ENCODE measurements at places on chromosomes 3 and 15.

DNA sequence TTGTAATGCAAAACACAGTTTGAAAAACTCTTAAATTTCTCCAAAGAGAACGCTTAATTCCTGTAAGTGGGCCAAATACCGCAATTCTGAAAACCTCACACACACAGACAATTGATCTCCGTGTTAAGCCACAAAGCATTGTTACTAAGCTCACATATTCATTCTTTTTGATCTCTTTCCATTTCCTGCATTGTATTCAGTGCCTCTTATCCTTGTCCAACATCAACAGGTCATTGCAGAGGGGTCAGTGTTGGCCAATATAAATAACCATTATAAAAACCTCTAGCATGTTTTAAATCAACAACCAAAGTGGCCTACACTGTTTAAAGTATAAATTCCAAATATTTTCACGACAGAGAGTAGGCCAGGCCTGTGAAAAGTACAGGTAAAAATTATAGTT is 171.1 kb downstream of the PDZRN3 start:
- DNase-seq: no peak

DNA sequence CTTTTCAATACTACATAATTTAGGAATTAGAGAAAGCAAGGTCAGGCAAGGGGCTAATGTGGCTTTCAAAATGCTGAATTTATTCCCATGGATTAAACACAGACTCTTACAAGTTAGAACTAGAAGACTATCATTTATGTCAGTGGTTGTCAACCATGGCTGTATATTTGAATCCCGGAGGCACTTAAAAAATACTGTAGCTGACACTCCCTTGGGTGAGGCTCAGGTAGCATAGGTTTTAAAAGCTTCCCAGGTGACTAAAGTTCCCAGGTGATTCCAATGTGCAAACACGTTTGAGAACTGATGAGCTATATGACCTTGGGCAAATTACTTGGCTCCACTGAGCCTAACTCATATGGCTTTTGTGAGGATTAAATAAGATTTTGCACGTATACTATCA is 29.6 kb downstream of the AAGAB start:
- DNase-seq: no peak

- DNase-seq: no peak
Measured at GRCh38 chr3:110504401-110504800, 567.2 kb upstream of the NECTIN3 start.

GRCh38 chr15:23497710-23498111 is 50.7 kb upstream of the GOLGA6L2 start:
- DNase-seq: no peak

DNA sequence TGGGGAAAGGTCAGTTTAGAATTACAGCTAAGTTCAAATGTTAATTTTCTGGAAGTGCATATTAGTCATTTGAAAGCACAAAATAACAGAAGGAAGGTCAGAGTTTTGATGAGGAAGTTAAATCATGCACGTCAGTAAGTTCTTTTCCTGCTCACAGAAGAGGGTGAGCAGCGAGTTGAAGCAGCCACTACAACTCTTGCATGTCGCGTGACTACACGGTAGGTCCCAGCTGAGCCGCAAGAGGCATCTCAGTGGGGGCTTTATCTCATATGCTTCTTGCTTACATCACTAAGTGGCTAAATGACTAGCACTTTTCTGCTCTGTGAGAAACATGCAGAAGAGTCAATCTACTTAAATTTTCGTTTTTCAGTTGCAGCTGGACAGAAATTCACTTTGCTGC is 21.3 kb upstream of the SEC62 start:
- DNase-seq: no peak

DNA sequence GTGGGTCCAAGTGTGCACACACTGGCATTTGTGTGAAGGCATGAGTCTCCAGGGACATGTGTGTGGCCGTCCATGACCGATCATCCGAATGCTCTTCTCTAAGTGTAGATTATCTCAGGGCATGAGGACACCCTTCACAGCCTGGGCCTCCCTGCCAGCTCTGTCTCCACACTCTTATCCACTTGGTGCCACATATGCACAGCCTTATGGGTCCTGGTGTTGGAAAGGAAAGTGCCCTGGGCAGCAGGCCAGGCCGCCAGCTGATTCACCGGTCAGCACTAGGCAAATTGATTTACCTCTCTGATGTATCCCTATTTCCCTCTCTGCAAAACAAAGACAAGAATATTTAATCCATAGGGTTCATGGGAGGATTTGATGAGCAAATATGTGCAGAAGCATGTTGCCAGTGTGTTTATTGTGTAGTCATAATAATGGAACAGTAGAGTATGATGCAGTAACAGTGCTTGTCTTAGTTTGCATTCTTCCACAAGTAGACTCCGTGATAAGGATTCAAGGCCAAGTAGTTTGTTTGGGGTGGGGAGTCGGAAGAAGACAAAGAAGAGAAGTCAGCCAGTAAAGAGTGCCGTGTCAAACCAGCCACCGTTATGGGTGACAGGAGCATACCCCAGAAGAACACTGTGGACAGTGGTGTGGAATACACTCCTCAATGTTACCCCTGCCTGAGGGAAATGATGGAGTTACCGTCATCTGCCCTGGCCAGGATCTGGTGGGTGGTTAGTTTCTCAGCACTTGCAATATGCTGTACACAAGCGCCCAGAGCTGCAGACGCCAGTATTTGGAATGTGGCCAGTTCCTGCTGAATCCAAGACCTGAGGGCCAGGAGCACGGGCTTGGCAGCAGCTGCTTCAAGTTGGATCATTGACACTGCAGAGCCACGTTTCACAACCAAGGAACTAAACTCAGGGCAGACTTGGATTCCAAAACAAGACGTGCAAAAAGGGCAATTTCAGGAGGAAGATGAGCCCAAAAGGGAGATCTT is 85.1 kb downstream of the MTHFS start:
- DNase-seq: no peak

GRCh38 chr3:151775314-151776258 is 38.3 kb upstream of the AADAC start:
- DNase-seq: no peak

GRCh38 chr3:42473083-42473932 is 29.1 kb upstream of the VIPR1 start:
- no peak for DNase-seq

GRCh38 chr3:13132281-13132680 is 59.1 kb upstream of the IQSEC1 start:
- no peak for DNase-seq

- DNase-seq: no peak
Measured at GRCh38 chr15:66842710-66843441, 140.8 kb downstream of the SMAD6 start.

DNA sequence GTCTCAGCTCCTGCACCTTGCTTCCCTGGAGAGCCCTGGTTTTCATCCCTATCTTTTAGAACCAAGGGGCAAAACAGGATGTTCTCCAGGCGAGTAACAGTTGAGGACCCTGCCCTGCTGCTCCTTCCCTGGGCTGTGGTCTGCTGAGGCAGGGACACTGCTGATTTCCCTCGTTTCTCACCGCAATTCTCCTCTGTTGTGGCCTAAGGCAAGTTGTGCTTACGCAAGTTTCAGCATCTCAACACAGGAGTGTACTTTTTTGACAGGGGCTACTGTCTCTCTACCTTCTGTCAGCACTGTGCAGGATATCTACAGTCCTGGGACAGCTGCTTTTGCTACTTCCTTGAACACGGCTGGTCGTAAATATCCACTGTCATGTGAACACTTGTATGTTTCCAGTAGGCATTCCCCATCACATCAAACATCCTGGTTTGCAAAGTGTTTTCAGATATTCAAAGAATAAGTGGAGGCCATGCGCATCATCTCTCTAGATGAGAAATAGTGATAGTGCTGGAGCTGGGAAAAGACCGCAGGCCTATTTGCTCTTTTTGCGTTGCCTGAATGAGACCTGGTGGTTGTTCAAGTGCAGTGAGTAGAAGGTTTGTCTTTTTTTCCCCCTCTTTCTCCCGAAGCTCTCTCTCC is 110.1 kb upstream of the PLXNA1 start:
- no peak for DNase-seq

GRCh38 chr3:196406811-196407470 is 25.3 kb downstream of the UBXN7 start:
- DNase-seq: no peak

DNA sequence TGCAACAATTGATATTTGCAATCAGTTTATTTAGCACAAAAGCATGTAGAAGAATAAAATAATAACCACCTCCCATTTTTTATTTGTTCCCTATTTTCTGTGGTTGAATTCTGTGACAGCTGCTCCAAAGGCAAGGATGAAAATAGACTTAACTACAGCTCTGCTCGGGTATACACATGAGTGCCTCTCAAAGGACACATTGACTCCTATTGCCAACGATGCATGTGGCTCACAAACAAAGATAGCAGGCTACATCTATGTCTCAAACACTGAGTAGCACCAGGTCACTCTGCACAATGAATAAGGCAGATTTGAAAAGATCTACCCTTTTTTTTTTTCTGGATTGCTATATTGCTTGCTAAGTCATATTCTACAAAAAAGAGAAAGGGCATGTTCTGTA is 612.9 kb downstream of the ROBO1 start:
- DNase-seq: no peak

- no peak for DNase-seq
Measured at GRCh38 chr3:115004201-115005140, 142.6 kb downstream of the ZBTB20 start.

GRCh38 chr3:194854659-194855390 is 169.1 kb downstream of the FAM43A start:
- no peak for DNase-seq

DNA sequence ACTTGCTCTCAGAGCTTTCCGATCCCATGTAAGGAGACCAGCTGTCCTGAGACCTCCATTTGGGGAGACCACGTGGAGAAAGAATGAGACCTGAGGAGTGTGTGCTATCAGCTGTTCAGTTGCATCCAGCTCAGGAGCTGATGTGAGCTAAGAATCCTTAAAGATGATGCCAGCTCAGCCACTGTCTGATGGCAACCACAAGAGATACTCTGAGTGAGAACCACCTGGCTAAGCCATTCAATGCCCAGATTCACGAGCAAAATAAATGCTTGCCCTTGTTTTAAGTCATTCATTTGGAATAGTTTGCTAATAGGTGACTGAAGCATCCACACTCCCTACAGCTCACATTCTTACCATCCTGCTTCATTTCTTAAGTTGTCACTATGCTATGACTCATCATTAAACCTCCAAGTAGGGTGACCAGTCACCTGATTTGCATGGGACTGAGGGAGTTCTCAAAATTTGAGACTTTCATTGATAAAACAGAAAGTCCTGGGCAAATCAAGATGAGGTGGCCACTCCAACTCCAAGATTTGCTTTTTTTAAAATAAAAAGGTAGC is 56.4 kb downstream of the SPTSSB start:
- no peak for DNase-seq

DNA sequence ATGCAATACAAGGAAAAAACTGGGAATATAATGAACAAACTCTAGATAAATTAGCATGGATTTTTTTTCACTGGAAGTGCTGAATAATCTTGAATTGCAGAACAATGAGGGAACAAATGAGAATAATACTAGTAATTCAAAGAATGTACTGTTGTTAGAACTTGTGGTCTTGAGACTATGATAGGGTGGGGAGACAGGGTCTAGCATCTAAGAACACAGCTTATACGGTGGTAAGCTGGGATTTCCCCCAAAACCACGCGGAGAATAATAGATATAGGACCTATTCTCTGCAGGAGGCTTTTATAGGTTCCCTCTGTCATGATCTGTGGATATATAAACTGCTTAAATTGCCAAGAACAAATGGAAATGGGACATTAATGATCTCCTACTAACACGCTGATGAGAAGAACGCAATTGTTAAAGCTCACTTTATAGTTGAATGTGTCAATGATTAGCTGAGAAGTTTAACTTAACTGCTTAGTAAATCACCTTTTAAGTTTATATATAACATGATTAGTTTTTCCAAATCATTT is 692.3 kb downstream of the ZPLD1 start:
- no peak for DNase-seq

DNA sequence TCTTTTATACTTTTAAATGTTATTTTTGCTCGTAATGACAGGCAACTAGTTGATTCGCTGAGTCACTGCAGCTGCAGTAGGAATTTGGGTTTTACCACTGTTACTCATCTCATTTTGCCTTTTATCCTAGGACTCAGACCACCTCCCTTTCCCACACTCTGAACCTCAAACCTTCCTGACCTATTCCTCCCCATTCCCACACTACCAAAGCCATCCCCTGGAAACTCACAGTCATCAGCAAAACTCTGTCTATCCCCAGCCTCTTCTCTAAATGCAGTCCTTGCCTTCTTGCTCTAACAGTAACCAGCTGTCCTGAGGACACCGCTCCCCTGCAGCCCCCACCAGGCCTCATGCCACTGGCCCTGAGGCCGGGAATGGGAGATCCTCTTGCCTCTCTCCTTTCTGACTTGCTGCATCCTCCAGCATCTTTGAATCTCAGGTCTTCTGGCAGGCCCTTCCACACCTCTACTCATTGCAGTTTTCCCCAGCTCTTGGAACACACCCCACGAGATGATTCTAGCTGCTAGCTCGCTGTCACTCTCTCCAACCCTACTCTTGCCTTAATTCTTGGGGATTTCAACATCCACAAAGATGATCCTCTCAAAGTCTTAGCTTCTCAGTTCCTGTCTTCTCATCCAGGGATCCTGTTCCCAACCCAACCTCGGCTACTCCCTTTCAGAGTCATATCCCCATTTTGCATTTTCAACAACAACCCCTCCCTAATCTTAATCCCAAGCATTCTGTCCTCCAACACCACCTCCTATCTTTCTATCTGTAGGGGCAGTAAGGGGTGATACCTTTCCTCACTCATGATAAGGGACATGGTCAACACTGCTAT is 55.9 kb upstream of the C3orf80 start:
- no peak for DNase-seq

- no peak for DNase-seq
Measured at GRCh38 chr3:127183931-127184869, 8.7 kb upstream of the PRR23E start.

DNA sequence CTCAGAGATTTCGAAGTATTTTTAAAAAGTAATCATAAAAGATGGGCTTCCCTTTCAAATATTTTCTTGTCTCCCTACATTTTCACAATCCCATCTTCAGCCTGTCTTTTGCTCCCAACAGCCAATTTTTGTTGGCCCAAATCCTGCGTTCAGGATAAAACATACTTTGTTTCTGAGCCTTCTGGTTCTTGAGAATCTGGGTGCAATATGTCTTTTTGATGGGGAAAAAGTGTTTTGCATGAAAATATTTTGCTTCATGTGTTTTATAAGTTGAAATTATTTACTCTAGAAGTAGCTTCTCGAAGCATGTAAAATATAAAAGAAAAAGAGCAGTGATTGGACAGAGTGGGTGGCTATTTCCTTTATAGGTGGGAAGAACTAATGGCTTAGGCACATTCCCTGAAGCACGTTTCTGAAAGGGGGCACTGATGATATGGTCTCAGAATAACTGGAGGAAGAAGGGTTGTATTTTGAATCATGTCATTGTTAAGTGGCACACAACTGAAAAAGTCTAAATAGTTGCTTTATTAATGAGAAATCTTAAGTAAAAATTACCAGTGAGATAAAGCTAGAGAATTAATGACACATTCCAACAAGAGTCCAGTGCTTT is 3.9 kb downstream of the UNC13C start:
- DNase-seq: no peak

- no peak for DNase-seq
Measured at GRCh38 chr15:78761891-78762385, 49.3 kb downstream of the ADAMTS7 start.

GRCh38 chr3:23865595-23866396 is 51.0 kb downstream of the NKIRAS1 start:
- no peak for DNase-seq

- no peak for DNase-seq
Measured at GRCh38 chr3:128991355-128991895, 2.5 kb downstream of the CFAP92 start.
